ENCODE measurements at places on chromosomes 1 and 21. TPM values are rescaled to one million over a fixed set of nuclear protein-coding genes. Genes with fewer than 3 reads are reported as not detected.

Gene KCNJ10
- not detected for total RNA-seq

Gene ILDR2
- total RNA-seq = not detected

DNA sequence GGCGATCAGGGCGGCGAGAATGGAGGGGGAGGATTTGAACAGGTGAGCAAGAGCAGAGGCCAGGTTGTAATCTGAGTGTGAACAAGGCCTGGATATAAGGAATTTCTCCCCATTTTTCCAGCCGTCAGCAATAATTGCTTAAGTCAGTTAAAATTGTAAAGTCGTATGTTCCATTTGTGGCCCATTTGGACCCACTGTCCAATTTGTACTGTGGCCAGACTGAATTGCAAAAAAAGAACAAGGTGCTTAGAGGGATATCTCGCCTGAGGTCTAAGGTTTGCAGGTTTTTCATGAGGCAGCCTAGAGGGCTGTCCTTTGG lies 1.0 kb downstream of the ERVH48-1 start:
- no peak for DNase-seq

DNA sequence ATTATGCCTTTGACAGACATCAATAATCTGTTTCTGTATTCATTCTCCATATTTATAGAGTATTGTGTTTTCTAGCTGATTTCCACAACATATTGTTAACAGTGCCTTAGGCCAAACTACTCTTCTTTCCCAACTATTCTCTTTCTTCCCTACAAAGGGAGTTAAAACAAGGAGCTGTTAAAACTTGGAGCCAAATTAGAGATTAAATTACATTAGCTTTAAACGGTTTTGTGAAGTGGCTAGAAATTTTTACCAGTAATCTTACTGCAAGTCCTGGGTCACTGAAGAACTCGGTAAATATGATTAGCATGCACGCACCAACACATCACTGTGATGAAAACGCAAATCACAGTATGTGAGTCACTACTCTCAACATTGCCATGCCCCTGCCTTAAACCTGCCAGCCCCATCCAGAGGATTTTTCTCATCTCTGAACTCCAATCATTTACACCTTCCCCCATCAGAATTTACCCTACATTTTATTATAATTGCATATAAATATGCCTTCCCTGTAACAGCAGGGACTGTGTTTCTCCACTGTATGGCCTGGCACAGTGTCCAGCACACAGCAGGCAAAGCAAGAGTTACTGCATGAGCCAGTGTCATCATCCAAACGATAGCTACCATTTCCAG lies 1.5 kb upstream of the PRDX6 start:
- peak; percentile 88 for DNase-seq

GRCh38 chr1:110152133-110152785 lies 2.0 kb downstream of the SLC6A17 start:
- peak; percentile 90 for DNase-seq

All from GM23248 (cell line).